Keratinocyte (primary cell): ENCODE measurements at places on chromosomes 3 and 15.
A peak's percentile ranks its signal among the peaks of the same experiment; 100 is the strongest.

DNA sequence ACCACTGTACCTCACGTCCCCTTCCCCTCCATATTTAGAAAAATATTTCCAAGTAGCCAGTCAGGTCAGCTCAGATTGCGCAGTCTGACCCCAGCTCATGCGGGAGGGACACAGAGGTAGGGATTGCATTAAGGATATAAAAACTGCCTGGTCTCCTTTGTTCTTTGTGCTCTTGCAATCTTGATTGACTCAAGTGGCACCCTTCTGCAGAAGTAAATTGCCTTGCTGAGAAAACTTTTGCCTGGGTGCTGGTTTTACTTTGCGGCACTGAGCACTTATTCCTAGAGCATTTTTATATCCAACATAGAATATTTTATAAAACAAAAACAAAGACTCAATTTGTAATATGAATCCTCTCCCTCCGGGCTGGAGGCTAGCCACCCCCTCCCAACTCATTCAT is 54.8 kb downstream of the BTD start:
- DNase-seq, result no peak

GRCh38 chr15:92714077-92714476 is 58.5 kb upstream of the FAM174B start:
- peak; percentile 30 for DNase-seq

DNA sequence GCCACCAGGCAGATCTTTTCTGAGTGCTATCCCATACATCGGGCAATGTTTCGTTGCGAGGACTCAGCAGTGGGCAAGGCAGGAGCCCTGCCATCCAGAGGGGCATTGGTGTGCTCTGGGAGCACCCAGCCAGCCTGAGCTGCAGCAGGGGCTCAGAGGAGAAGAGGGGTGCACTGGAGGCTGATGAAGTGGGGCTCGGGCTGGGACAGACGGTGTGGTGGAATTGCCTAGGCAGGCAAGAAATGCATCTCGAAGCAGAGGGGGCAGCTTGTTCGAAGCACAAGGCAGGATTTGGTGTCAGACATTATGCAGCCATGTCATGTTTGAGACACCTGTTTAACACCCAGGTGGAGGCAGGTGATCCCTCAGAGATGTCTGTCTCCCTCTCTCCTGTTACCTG is 19.3 kb downstream of the PAQR5 start:
- DNase-seq, result no peak

- no peak for DNase-seq
Measured at GRCh38 chr3:113161661-113162060, 49.7 kb upstream of the BOC start.

DNA sequence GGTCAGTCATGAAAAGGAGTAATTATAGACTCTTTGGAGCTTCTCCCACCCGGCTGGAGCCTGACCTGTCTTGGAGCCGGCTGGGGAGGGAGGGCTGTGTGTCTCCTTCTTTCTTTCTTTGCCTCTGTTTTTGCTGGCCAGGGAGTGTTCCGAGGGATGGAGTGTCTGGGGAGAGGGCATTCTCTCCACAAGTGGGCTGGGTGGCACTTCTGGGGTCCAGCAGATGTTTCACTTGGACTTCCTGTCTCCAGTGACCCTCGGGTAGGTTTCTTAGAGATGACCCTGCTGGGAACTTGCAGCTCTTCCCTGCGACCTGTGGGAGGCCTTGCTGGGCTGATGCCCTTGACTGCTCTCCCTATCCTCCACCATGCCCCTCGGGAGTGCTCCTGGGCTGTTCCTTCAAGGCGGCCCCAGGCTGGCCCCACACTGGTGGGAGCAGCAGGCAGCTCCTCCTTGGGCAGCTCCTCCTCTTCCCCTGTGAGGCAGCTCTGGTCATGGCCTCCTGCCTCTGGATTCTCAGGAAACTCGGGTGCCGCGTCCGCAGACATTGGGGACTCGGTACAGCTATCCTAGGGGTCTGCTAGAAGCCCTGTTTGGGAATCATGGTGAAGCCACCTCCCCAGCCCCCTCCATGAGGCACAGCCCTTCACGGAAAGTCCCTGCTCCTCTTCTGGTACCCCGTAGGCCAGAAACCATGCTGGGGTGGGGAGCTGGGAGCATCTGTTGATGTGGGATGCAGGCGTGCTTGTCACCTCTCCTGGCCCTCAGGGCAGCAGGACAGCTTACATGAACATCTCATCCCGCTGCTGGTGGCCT is 44.9 kb downstream of the APBA2 start:
- no peak for DNase-seq

GRCh38 chr3:9912294-9912935 is 4.5 kb upstream of the IL17RC start:
- no peak for DNase-seq

DNA sequence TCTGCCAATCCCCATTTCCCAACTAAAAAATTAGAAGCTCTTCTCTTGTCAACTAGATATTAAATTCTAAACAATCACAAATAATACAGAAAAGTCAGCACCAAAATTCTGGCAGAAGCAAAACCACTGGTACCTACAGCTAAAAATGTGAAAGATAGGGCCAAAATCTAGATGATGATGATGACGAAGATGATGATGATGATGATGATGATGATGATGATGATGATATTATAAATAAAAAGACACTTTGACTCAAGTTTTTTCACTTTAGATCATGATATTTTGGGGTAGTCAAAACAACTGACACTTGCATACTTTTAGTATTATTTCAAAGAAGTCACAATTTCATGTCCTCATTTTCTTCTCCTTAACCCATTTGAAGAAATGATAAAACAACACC is 470.1 kb upstream of the NR2F2 start:
- DNase-seq, result no peak

DNA sequence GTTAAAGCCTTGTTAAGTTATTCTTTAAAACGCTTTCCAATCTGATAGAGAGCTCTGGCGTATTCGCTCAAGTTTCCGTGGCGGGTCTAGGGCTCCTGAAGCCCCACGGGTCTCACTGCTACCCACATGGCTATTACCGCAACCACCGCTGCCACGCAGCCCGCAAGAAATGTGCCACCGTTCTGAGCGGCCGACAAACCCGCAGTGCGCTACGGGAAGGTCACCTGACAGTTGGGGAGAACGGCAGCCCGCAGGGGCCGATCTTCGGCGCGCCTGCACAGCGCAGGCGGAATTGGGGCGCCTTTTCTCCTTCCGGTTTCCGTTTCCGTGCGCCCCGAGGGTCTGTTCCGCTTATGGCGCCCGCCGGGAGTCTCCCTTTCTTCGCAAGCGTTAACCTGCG is 76.6 kb upstream of the SNRPN start:
- no peak for DNase-seq

DNA sequence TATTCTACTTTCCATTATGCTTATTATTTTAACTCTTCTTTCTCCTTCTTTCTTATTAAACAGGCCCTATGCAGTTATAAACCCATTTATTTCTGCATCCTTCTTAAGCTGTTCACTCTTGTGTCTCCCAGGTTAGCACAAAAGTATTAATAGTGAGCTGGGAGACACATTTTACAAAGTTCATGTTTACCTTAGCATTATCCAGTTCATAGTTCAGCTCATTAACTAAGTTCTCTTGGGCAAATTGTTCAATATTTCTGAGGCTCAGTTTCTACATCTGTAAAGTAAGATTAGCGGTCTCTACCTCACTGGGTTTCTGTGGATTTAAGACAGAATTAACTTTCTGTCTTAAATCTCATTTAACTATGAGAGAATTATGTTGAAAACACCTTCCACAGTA is 31.2 kb upstream of the UMPS start:
- DNase-seq, result no peak

DNA sequence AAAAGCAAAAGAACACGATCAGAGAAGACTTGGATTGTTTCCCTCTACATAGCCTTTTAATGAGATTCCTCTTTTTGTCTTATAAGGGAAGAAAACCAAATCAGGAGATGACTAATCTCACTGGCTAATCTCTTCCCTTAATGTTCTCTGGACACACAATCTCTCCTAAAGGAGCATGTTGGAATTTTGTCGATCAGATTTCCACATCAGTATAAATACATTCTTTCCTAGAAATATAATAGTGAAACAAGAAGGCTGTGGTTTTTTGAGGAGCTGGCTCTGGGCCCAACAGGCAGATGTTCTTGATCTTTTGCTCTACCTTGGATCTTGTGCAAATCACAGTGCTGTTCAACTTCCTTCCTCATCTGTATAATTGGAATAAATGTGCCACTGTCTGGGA is 94.0 kb downstream of the GTPBP8 start:
- DNase-seq, result no peak

GRCh38 chr3:127652246-127652995 is 20.3 kb upstream of the ABTB1 start:
- no peak for DNase-seq

GRCh38 chr3:37559461-37559860 is 302.2 kb upstream of the CTDSPL start:
- no peak for DNase-seq

GRCh38 chr3:98800401-98800800 is 37.3 kb downstream of the ST3GAL6 start:
- no peak for DNase-seq

- DNase-seq, result no peak
Measured at GRCh38 chr3:172085557-172085895, 46.1 kb downstream of the FNDC3B start.

- DNase-seq, result peak; percentile 56
Measured at GRCh38 chr15:52667597-52667996, 11.6 kb downstream of the ATOSA start.
